ENCODE measurements at places on chromosomes 11 and 22. TPM values are rescaled to one million over a fixed set of nuclear protein-coding genes. Genes with fewer than 3 reads are reported as not detected.

PRSS23 gene
- 826 TPM for total RNA-seq

FGF3 gene
- total RNA-seq: not detected

C11orf52 gene
- 1.2 TPM for total RNA-seq

OR2AG2 gene
- 0.36 TPM for total RNA-seq

UBQLN3 gene
- under 0.01 TPM for total RNA-seq

NUDT22 gene
- 46.6 TPM for total RNA-seq

TMEM121B gene
- total RNA-seq: not detected

SYT13 gene
- under 0.01 TPM for total RNA-seq

SERPIND1 gene
- total RNA-seq: not detected

TPP1 gene
- 120 TPM for total RNA-seq

MMP27 gene
- total RNA-seq: not detected

CNGA4 gene
- total RNA-seq: under 0.01 TPM

SMC1B gene
- not detected for total RNA-seq
